IMR-90 (cell line): ENCODE measurements at places on chromosomes 13 and 19. TPM values are rescaled to one million over a fixed set of nuclear protein-coding genes. Genes with fewer than 3 reads are reported as not detected.

- no peak within 1 kb of the TSS for H3K27ac ChIP-seq
- DNase-seq = no peak
- H3K4me1 ChIP-seq = no peaks in the 10 kb centered on the region
- peaks cover 58% of the 10 kb centered on the region for H3K27me3 ChIP-seq
These were observed at the start of gene ATP12A for GRCh38 chr13:24680258-24680920. Gene ATP12A (plus strand): TSS chr13:24680408. CDS start chr13:24680744, 336 bp downstream.

DNA sequence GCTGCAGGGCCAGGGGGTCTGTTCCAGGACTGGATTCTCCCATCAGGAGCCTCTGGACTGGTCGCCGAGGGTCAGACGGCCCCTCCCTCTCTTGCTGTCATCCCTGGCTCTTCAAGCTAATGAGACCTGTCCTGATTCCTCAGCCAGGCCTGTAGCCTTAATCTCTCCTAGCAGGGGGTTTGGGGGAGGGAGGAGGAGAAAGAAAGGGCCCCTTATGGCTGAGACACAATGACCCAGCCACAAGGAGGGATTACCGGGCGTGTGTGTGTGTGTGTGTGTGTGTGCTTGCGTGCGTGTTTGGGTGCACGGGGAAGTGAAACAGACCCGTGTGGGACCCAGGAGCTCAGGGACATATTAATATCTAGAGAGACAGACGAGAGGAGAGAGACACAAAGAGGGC lies 1.9 kb upstream of the CRX start:
- no peak overlapping the region for H3K4me3 ChIP-seq
- peaks cover 41% of the 10 kb centered on the region for H3K27me3 ChIP-seq
- H3K4me1 ChIP-seq = no peaks in the 10 kb centered on the region

DNA sequence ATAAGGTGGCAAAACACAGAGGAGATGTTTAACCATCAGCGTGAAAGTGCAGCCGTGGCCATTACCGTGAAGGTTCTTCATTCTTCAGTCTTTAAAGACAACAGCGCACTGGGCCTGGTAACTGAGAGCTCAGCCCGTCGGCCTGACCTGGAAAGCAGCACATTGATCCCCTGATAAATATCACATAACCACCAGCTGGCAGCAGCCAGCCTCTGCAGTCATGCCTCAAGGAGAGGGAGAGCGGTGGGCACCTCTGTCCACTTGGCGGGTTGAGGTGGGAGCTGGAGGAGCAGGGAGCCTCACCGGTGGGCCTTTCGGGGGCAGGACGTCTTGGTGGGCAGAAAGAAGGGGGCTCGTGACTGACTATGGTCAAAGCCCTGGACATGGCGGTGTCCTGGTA lies 58.1 kb downstream of the MCF2L start:
- H3K36me3 ChIP-seq = no peaks in the 10 kb centered on the region
- no peak overlapping the region for H3K27ac ChIP-seq
- no peak overlapping the region for H3K4me3 ChIP-seq
- no peaks in the 10 kb centered on the region for H3K4me1 ChIP-seq
- DNase-seq = no peak

GRCh38 chr13:104114101-104114500 lies 1047.9 kb upstream of the SLC10A2 start:
- no peak overlapping the region for H3K4me3 ChIP-seq
- no peaks in the 10 kb centered on the region for H3K27me3 ChIP-seq
- no peak overlapping the region for H3K27ac ChIP-seq

DNA sequence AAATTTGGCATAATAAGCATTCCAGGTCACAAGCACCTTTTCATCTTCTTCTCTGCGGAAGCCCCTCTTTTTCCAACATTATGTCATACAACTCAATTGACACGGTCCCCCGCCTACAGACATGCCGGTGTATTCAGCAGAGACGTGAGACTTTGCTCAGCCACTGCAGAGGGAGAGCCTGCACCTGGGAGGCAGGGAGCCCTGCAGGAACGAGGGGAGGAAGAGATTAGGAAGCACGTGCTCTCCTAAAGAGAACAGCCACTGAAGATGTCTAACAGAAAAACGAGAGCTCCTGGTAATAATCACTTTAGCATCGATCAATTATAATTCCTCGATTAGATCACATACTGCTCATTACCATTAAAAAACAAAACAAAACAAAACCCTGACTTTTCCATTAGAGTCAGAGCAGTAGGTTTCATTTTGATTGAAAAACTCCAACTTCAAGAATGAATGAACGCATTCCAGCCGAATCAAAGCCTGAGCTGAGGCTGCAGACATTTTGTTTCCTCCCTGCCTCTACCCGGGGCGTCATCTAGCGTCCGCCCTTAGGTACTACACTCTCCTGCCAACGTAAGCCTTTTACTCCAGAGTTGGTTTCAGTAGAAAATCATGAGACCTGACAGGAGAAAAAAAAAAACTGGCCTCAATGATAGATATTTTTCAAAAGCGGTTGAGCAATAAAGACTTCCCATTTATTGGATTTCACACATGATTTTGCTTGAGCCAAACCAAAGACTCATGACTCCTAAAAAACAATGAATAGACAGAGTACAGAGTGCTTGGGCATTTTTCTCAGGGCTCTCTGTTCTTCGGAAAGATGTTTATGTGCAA lies 194.5 kb downstream of the KATNAL1 start:
- H3K4me1 ChIP-seq = no peaks in the 10 kb centered on the region
- no peak overlapping the region for H3K4me3 ChIP-seq
- no peak overlapping the region for H3K27ac ChIP-seq
- no peaks in the 10 kb centered on the region; the same call in 1 of the 2 replicates for H3K27me3 ChIP-seq
- peak; percentile 85 for DNase-seq

DNA sequence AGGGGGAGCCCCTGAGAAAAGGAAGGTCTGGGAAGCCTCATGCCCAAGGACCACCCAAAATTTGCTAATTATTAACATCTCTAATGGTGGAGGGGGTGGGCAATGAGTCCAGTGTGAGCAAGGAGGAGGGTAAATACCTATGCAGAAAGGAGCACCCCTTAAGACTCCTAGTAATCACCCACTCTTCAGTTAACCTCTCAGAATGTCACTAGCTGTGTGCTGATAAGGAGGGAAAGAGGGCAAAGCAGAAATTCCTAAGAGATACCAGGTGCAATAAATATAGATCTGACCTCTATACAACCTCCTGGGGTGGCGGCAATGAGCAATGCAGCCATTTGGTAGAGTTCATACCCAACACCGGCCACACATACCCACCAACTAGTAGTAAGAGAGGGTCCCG lies 12.7 kb upstream of the DPY19L3 start:
- H3K27ac ChIP-seq = no peak overlapping the region
- H3K27me3 ChIP-seq = no peaks in the 10 kb centered on the region
- peaks cover 5% of the 10 kb centered on the region; the same call in 1 of the 2 replicates for H3K36me3 ChIP-seq
- DNase-seq = no peak
- no peak overlapping the region for H3K4me3 ChIP-seq
- peaks cover 4% of the 10 kb centered on the region for H3K4me1 ChIP-seq

Gene SPACA4
- not detected in 2 replicates for total RNA-seq

Gene TSSK6
- total RNA-seq = 0.56 and 1.3 TPM in 2 replicates

Gene CDX2
- total RNA-seq = not detected in 2 replicates

Gene PIP5K1C
- total RNA-seq = 10.8 and 13.6 TPM in 2 replicates
